ENCODE measurements at places on chromosomes 6 and 20. TPM values are rescaled to one million over a fixed set of nuclear protein-coding genes. Genes with fewer than 3 reads are reported as not detected.

KCNQ2 gene
- total RNA-seq, result not detected

SLC22A2 gene
- not detected for total RNA-seq

LINC00237 gene
- total RNA-seq, result not detected

GINS1 gene
- 4.9 TPM for total RNA-seq

KATNA1 gene
- 17.1 TPM for total RNA-seq

TNXB gene
- total RNA-seq, result 2.3 TPM

GPANK1 gene
- 12.0 TPM for total RNA-seq

F13A1 gene
- total RNA-seq, result 2.7 TPM

ARMC2 gene
- total RNA-seq, result 9.2 TPM

CCR6 gene
- total RNA-seq, result not detected

SLC22A3 gene
- 1.4 TPM for total RNA-seq

ZSCAN23 gene
- 2.1 TPM for total RNA-seq

SMIM26 gene
- total RNA-seq, result 37.9 TPM

SLC24A3 gene
- total RNA-seq, result not detected

WFDC13 gene
- not detected for total RNA-seq

MCCD1 gene
- not detected for total RNA-seq

ADTRP gene
- 1.3 TPM for total RNA-seq

OR2H1 gene
- total RNA-seq, result not detected

KHDC1L gene
- not detected for total RNA-seq

THBS2 gene
- total RNA-seq, result 1,906 TPM

PRDM13 gene
- total RNA-seq, result not detected

HSPA12B gene
- total RNA-seq, result 0.26 TPM

OTOR gene
- total RNA-seq, result not detected

PDYN gene
- not detected for total RNA-seq

JPH2 gene
- total RNA-seq, result 46.6 TPM

NKX2-2 gene
- not detected for total RNA-seq

ZKSCAN8 gene
- total RNA-seq, result 21.4 TPM

RBPJL gene
- not detected for total RNA-seq

SAPCD1 gene
- 2.4 TPM for total RNA-seq

TENT5A gene
- total RNA-seq, result 27.9 TPM

OPRM1 gene
- total RNA-seq, result not detected

WASF1 gene
- total RNA-seq, result 13.7 TPM

ELOVL4 gene
- 6.1 TPM for total RNA-seq

STMND1 gene
- not detected for total RNA-seq

SCRT2 gene
- total RNA-seq, result not detected

SENP6 gene
- total RNA-seq, result 82.1 TPM
